SK-N-SH (cell line): ENCODE measurements at places on chromosomes 16 and 17. TPM values are rescaled to one million over a fixed set of nuclear protein-coding genes. Genes with fewer than 3 reads are reported as not detected.

GRCh38 chr17:1992541-1992940 is 32.6 kb downstream of the RTN4RL1 start:
- no peak for DNase-seq

DNA sequence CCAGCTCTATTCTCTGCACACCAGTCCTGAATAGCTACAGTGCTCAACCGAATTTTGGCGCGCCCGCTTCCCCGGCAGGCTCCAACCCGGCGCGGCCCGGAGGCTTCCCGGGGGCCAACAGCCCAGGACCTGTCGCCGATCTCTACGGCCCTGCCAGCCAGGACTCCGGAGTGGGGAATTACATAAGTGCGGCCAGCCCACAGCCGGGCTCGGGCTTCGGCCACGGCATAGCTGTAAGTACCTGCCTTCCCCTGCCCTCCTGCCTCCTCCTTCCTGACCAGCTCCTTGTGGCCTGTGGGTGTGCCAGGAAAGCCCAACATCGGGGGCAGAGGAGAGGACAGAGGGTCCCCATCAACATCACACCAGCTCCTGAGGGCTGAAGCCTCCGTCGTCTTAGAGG is 70.2 kb downstream of the CCDC182 start:
- no peak for DNase-seq

GRCh38 chr17:788551-788950 is 6.4 kb downstream of the MRM3 start:
- DNase-seq: no peak

DNA sequence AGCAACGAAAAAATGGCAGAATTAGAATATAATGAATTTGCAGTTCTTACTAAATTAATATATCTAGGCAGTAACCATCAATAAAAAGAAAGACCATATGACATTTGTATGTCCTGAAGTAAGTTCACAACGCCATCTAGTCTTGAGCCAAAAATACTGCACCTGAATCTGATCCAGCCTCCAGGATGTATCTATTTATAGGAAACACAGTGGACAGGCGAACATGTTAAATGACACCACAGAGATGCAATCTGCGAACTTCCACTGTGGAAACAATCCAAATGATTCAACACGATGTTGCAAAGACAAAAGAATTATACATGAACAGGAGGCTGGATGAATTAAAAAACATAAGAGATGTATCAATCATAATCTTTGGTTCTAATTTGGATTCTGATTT is 197.6 kb downstream of the CDH13 start:
- no peak for DNase-seq

DNA sequence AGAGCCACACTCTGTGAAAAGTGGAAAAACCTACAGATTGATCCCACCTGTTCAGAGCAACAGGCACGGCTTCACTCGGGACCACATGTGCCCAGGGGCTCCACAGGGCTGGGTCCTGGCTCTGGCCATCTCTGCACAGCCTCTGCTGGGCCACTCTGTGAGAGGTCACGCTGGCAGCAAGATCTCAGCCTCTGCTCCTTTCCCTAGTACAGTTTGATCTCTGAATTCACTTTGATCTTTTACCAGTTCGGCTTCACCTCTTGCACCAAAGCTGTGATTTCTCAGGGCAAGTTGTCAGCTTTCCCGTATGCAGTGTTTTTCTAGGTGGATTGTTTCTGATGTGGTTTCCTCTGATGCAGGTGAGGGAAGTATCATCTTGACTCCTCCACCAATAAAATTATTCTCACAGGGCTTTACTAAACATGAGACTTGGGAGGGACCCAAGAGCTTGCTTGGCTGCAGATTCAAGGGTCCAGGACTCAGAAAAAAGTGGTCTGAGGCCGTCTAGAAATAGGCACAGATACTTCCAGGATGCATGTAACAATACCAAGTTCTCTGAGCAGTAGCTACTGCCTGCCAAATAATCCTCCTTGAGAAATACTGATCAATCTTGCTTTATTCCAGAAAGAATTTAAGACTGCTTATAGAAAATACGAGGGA is 24.0 kb upstream of the ALDH3A1 start:
- no peak for DNase-seq

DNA sequence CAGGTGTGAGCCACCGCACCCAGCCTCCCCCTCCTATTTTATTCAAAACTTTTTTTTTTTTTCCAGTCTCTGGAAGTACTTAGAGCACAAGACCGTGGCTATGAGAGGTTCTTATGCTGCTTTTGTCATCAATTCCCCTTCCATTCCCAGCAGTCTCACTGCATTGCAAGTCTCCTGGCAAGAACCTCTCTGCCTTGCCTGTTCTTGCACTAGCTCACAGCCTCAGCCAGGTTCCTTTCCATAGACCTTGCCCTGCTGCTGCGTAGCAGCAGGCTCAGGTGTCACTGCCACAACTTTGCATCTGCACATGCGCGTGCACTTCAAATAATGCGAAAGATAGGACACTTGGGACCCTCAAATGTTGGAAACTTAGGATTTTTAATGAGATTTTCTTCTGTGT is 15.6 kb downstream of the ATP6V0A1 start:
- DNase-seq: no peak

DNA sequence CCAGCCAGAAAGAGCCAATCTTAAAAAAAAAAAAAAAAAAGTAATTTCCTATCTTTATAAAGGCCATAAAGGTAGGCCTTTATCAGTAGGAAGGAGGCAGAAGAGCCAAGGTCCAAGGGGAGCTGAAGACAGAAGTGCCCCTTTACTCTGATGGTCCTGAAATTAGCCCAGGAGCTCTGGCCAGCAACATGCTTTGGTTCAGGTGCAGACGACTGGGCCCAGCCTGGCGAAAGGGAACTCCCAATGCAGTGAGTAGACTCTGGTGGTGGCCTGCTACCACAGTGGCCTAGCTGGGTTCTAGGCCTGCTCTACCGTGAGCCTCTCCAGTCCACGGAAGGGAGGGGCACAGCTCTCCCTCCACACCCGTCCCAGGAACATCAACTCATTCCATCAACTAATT is 23.1 kb upstream of the MEIOB start:
- DNase-seq: no peak

- no peak for DNase-seq
These were observed 317.6 kb downstream of the CBLN1 start for GRCh38 chr16:48963901-48964615.

- no peak for DNase-seq
These were observed 129.1 kb downstream of the SNX11 start for GRCh38 chr17:48236681-48237134.

DNA sequence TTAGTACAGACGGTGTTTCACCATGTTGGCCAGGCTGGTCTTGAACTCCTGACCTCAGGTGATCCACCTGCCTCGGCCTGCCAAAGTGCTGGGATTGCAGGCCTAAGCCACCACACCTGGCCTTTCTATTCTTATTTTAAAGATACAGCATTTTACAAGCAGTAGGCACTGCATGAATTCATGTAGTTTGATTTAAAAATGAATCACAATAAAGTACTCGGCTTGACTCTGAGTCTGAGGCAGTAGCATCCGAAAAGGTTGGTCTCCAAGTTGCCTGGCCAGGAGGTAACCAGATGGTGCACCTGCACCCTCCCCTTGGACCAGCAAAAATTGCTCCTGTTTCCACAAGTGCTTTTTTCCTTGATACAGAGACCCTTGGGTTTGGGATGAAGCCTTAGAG is 35.6 kb downstream of the MAP2K6 start:
- no peak for DNase-seq

DNA sequence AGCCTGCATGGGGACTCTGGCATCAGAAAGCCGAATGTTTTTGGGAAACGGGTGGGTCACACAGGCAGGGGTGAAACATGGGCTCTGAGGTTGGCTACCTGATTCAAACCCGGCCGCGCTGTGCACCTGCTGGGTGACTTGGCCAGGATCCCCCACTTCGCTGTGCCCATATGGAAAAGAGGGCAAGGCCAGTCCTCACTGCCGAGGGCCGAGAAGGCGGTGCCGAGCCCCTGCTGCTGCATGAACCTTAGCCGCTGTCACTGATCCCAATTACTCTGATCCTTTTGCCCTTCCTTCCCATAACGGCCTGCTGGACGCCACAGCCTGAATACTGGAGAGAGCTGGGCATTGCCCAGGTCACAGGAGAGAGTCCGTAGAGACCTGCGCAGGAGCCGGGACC is 17.7 kb downstream of the KDM8 start:
- DNase-seq: no peak

DNA sequence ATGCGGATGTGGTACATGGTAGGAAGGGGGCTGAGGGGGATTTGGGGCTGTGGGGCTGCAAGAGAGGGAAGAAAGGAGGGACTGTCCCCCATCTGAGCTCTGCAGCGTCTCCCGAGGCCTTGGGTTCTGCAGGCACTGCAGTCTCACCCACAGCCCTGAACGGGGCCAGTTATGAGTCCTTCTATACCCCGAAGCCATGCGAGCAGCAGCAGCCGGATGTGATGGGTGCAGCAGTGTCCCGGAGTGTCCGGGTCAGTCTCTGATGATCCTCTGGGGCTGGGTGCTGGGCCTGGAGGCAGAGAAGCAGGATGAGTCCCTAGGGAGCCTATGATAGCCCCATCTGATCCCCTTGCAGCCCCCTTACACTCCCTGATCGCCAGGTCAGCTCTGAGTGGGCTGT is 41.5 kb downstream of the CPNE2 start:
- DNase-seq: no peak

DNA sequence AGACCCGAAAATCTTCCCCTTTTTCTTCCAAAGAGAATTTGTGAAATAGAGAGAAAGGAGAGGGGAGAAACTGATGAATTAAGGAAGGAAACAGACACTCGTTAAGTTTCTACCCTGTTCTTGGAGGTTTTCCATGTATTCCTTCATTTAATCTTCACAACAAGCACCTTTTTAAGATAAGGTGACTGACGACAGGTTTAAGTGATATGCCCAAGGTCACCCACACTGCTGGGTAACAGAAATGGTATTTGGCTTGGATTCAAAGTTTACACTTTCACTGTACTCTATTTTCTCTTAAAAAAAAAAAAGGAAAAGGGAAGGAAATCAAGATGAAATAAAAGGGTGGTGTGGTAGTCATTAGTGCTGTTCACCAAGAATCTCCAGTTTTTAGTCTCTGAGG is 33.5 kb upstream of the TOX3 start:
- DNase-seq: no peak

GRCh38 chr17:8698162-8698971 is 46.3 kb downstream of the CCDC42 start:
- DNase-seq: peak; percentile 55

DNA sequence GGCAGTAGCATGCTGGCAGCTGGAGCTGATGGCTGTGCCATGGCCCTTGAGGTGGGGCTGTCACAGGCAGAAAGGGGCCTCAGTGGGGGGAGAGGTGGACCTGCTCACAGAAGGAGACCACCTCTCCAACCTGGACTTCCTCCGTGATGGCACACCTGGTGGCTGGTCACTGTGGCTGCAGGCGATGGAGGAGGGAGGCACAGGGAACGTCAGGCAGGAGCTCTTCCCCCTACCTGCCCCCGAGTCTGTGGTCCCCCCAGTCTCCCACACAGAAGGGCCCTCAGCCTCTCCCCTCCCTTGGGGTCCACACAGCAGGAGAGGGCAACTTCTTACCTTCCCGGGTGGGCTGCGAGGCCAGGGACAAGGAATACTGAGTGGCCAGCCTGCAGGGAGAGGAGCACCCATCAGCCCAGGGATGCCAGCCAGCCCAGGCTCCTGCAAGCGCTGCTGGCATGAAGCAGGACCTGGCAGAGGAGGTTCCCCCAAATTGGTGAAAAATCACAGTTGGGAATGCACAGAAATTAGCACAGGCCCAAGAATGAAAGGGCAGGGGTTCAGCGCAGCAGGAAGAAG is 96.5 kb downstream of the GOSR1 start:
- DNase-seq: no peak

DNA sequence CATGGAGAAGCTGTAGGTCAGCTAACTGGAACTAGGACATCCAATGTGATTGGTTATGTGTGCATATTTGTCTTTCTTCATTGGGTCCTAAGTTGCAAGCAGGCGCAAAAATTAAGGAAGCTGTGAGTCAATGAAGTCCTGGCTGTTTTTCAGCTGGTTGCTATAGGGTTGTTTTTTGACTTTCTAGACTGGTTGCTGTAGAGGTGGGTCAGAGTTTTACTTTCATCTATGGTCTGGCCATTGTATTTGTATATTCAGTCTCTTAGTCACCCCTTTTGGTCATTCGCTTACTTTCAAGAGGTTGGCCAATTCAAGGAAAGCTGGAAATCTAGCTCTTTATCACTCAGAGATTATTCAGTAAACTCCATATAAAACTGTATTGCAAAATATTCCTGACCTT is 62.0 kb upstream of the AMZ2 start:
- DNase-seq: no peak

Gene HOXB1
- not detected in 2 replicates for polyA plus RNA-seq

Gene TP53TG3F
- polyA plus RNA-seq: 0.02 and 0.47 TPM in 2 replicates

Gene TPSD1
- polyA plus RNA-seq: not detected in 2 replicates

Gene BRIP1
- polyA plus RNA-seq: 2.0 and 2.2 TPM in 2 replicates

Gene FZD2
- 28.9 and 35.1 TPM in 2 replicates for polyA plus RNA-seq

Gene TUFM
- 300 and 358 TPM in 2 replicates for polyA plus RNA-seq

Gene KRT32
- polyA plus RNA-seq: not detected in 2 replicates

Gene SEC14L5
- polyA plus RNA-seq: 0.03 and 0.08 TPM in 2 replicates
